Posterior vena cava (tissue), 2 donors: ENCODE measurements at places on chromosomes 12 and 14.

DNA sequence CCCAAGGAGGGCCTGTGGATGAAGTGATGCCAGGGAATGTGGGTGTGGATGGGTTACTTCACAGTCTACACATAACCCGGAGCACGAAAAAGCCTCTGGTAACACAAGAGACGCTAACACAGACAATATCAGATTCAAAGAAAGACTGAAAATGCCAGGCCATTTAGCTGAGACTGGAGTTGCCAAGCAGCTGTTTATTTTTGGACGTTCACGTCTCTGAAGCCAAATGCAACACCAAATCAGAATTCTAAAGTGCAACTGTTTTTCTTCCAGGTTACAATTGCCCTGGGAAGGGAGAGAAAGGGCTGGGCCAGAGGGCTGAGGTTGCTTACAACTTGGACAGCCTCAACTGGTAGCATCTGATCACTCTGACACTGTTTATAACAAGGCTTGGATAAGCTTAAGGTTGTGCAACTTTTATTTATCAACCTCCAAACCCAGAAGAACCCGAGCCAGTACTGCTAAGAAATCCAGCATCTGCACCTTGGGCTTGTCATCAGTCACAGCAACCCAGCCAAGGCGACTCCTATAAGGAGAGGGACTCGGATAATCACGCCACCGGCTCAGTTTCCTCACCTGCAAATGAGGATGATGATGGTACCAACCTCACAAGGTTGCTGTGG, 24.8 kb downstream of the NUAK1 start:
- DNase-seq = no peak

GRCh38 chr14:103107941-103108748, 13.6 kb downstream of the EXOC3L4 start:
- DNase-seq = no peak

DNA sequence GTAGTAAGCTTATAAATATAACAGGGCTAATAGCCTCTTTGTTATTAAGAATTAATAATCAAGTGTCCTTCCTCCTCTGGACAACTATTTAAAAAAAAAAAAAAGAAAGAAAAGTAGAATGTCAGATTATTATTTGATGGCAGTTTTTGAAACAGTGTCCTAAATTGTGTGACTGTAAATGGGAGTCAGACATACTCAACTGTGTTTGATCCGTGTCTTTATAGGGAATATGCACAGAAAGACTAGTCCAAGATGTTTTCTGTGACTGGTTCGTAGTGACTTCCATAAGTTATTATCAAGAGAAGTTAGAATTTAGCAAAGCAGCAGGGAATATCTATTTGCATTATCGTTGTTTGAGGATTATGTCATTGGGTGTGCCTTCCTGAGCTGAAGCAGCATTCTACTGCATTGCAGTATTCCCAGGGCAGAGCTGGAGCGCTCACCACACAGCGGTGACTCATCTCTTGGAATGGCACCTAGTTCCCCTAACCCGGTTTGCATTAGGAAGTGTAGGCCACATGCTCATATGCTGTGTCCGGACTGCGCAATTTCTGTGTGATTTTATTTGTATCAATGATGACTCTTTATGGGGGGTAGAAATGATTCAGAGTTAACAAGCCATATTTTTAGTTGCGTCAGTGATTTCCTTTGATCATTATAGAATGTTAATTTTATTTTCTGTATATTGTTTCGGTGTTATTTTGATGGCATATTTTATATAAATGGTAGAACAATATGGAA, 7.9 kb downstream of the DYNC1H1 start:
- peak; percentile 94 for DNase-seq

- DNase-seq = no peak
These were observed 5.4 kb downstream of the C12orf75 start for GRCh38 chr12:105335856-105336255.

- no peak for DNase-seq
These were observed 290.9 kb downstream of the LRIG3 start for GRCh38 chr12:58629376-58629775.

DNA sequence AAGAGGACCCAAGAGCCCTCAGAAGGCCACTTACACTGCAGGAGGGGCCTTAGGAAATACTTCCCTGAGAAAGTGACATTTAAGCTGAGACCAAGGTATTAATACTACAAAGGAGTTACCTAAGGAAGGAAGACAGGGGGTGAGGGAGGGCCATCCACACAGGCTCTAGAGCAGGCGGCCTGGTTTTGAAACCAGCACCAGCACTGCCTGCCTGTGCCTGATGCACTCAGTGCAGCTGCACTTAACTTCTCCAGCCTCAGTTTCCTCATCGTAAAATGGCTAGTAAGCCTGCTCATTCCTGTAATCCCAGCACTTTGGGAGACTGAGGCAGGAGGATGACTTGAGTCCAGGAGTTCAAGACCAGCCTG, 45.5 kb upstream of the PLEKHG6 start:
- DNase-seq = peak; percentile 18

GRCh38 chr12:51087818-51088217, 4.4 kb upstream of the CSRNP2 start:
- DNase-seq = no peak

GRCh38 chr12:120725659-120726509, at the start of gene ACADS:
Gene ACADS, plus strand, starts transcription at chr12:120725826. Its CDS starts 60 bp downstream, at chr12:120725886.
- peak; percentile 96 for DNase-seq

GRCh38 chr14:23294734-23295561, 7.7 kb downstream of the PPP1R3E start:
- DNase-seq = peak; percentile 69

GRCh38 chr12:82651489-82651888, 35.2 kb upstream of the TMTC2 start:
- no peak for DNase-seq

DNA sequence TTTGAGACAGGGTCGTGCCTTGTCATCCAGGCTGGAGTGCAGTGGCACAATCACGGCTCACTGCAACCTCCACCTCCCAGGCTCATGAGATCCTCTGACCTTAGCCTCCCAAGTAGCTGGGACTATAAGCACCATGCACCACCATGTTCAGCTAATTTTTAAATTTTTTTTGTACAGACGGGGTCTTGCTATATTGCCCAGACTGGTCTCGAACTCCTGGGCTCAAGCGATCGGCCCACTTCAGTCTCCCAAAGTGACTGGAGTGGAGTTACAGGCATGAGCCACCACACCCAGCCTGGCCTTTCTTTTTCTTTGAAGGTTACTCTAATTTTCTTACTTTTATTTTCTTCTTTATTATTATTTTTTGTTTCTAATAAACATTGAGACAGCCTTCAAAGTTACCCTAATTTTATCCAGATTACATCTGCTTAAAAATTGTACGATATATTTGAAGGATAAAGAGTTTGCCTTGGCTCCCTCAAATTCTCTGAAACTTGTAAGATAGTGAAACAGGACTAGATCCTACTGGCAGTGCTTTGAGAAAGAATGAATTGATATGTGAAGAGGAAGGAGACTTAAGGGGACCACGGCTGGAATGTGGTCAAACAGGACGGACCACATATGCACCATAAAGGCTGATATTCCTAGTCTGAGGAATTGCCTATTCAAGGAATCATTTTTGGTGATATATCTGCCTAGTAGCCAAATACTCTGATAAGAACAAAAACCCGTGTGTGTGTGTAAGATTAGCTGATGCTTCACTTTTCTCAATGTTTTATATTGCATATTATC, 14.1 kb upstream of the SINHCAF start:
- DNase-seq = no peak

DNA sequence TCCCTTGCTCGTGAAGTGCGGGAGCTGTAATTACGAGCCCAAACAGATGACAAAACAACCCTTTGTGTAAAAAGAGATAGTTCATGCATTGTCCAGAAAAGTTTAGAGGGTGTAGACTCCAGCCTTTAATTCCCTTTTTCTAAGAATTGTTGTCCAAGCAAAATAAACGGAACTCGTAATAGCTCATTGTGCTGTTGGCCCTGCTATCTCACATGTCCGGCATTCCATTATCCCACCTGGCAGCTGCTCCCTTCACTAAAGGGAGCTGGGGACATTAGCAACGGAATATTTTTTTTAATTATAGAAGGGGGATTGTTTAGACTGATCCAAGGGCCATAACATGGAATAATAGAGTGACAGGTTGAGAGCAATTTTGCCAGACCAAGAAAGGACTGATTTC, 277.5 kb upstream of the TBX3 start:
- no peak for DNase-seq

GRCh38 chr12:51683763-51684357, 92.8 kb downstream of the SCN8A start:
- DNase-seq = no peak

- no peak for DNase-seq
These were observed 13.5 kb downstream of the SRGAP1 start for GRCh38 chr12:63857771-63858670.

DNA sequence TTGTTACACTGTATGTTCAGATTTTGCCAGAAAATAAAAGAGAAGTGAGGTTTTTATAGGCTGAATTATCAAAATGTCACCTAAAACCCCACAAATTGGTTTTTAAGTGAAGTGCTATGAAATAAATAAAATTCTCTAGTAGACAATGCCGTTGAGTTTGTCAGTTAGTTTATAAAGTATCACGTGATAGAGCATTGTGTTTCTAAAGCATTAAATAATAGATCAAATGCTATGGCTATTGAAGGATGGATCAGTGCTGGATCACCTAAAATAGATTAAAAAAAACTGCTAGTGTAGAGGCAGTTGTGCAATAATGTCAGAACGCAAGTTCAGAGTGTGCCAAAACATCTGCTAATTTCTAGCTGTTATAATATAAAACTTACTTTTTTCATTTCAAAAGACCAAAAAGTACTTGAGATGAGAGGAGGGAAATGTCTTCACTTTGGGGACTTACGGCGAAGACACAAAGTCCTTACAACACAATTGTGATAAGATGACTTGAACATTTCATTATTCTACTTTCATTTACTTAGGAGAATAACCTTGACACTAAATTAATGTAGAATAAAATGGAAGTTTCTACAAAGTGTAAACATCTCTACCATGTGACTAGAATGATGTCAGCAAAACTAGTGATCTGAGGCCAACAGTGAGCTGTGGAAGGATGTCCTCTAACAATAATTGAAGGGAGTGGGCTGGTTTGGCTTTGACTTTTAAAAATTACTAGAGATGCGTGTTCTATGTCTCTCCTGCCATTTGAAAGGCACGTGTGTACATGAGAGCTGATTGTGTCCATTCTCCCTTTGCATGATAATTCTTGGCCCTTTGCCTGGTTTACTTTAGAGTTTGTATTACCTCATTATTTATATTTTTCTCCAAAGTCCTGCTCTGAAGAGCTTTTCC, 154.4 kb upstream of the PDE3A start:
- no peak for DNase-seq

GRCh38 chr14:80933282-80933681, 8.3 kb downstream of the CEP128 start:
- DNase-seq = no peak

DNA sequence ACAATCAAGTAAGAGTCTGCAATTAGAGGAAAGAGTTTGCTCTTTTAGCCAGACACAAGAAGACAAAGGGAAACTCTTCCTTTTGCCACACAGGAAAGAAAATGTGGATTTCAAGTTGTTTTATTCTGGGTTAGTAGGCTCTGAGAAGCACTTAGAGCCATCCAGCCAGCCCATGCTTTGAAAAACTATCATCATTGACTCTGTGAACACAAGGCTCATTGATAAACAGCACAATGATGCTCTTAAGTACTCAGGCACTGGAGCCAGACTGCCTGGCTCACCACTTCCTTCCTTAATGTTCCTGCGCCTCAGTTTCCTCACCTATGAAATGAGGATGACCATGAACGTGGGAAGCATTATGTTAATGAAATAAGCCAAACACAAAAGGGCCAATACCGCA, 150.2 kb upstream of the EEA1 start:
- no peak for DNase-seq

DNA sequence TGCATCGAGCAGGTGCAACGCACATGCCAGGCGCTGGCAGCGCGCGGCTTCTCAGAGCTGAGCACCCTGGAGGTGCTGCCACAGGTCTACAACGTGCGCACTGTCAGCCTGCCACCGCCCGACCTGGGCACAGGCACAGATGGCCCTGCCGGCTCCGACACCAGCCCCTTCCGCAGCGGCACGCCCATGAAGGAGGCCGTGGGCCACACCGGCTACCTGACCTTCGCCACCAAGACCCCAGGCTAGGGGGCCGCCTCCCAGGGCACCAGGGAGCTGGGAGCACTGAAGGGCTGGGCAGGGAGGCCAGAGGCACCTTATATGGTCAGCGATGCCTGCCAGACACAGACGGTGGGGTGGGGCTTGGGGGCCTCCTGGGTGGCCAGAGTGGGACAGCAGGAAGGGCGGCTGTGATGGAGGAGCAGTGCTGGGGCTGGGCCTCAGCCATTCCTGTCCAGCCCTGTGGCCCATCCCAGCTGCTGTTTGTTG, 5.6 kb downstream of the TRMT61A start:
- DNase-seq = no peak

GRCh38 chr12:76810671-76811419, 46.9 kb downstream of the ZDHHC17 start:
- no peak for DNase-seq

GRCh38 chr12:106275458-106275857, 27.1 kb upstream of the TCP11L2 start:
- no peak for DNase-seq

DNA sequence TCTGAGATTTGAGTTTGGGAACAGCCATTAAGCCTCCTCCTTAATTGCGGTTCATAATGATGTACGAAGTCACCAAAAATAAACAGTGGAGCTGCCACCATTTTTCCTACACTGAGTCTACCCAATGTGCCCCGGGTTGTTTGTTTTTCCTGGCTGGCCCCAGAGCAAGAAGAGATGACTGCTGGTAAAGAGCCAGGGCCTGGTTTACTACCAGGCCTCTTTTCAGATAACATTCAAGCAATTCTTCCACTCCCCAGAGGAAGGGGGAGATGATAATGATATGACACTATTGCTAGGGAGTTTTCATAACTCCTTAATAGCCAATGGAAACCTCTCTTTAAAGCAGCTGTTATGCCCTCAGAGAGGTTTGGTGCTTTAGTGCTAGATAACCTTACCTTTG, 42.3 kb downstream of the BRAP start:
- no peak for DNase-seq

DNA sequence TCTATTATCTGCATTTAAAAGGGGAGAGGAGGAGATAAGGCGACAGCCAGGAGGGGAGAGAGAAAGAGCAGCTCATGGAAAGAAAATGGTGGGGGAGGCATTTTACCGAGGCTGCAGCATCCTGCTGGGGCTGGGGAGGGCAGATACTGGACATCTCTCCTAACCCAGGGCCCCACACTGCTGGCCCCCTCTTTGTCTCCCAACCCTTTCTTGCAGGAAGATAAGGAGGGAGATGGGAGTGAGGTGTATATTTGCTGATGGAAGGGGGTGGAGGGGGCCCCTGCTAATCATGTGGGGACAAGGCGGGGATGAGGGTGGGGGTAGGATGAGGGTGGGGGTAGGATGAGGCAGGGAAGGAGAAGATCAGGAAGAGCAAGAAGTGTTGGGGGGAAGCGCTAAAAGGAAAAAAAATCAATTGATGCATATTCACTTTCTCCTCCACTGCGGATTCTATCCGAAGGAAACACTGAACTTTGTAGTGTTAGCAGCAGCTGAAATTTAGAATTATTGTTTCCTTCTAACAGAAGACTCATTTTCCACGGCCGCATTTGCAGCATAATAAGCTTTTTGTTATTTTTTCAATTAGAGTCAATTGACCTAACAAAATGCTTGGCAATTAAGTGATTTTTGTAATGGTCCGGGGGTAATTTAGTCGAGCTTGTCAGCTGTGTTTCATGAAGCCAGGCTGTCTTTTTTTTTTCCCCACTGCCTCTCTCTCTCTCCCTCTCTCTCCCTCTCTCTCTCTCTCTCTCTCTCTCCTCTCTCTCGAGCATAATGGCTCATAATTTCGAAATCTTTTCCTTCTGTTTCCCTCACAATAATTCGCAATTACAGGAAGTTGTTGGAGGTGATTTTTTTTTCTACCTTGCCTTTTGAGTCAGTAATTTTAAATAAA, 1134.6 kb downstream of the BCL11B start:
- no peak for DNase-seq

- DNase-seq = no peak
These were observed 354.0 kb upstream of the KITLG start for GRCh38 chr12:88934163-88934747.
